A549 treated with dexamethasone at 1 μM for 4 hours (cell line): ENCODE measurements at places on chromosomes 6 and 20. TPM values are rescaled to one million over a fixed set of nuclear protein-coding genes. Genes with fewer than 3 reads are reported as not detected.

RAET1L gene
- total RNA-seq: 0.15 to 0.51 TPM (median 0.41 TPM) in 5 replicates

BTN1A1 gene
- total RNA-seq: not detected in 5 replicates

DZANK1 gene
- total RNA-seq: 2.0 to 2.8 TPM (median 2.6 TPM) in 5 replicates

DPPA5 gene
- total RNA-seq: not detected in 5 replicates

ISM1 gene
- total RNA-seq: 0.16 to 0.24 TPM (median 0.18 TPM) in 5 replicates

BCAS1 gene
- 0.44 to 0.69 TPM (median 0.64 TPM) in 5 replicates for total RNA-seq

NKX2-2 gene
- total RNA-seq: not detected in 5 replicates

THBD gene
- 110 to 160 TPM (median 137 TPM) in 5 replicates for total RNA-seq

CST1 gene
- total RNA-seq: 1.1 to 2.5 TPM (median 1.4 TPM) in 5 replicates

GINM1 gene
- 24.3 to 29.4 TPM (median 26.2 TPM) in 5 replicates for total RNA-seq

SSTR4 gene
- 0.43 to 1.1 TPM (median 0.64 TPM) in 5 replicates for total RNA-seq

CALHM6 gene
- total RNA-seq: 0.21 TPM in 1 of 5 replicates, not detected in the others

FAM217A gene
- total RNA-seq: not detected in 5 replicates

OR2B6 gene
- 0.14 TPM in 1 of 5 replicates, not detected in the others for total RNA-seq

OOEP gene
- not detected in 5 replicates for total RNA-seq

TTBK1 gene
- total RNA-seq: 0.02 to 0.07 TPM (median 0.05 TPM) in 5 replicates

SIRPD gene
- total RNA-seq: not detected in 5 replicates

METTL24 gene
- not detected in 5 replicates for total RNA-seq

MROH8 gene
- 0.70 to 1.6 TPM (median 1.4 TPM) in 5 replicates for total RNA-seq

TFAP2A gene
- 7.0 to 11.4 TPM (median 10.4 TPM) in 5 replicates for total RNA-seq

C2 gene
- total RNA-seq: 0.27 to 0.40 TPM (median 0.30 TPM) in 5 replicates

MRPS18B gene
- 66.3 to 102 TPM (median 69.2 TPM) in 5 replicates for total RNA-seq

DLL1 gene
- total RNA-seq: 0.18 to 0.33 TPM (median 0.24 TPM) in 5 replicates

CDC40 gene
- total RNA-seq: 7.4 to 10.7 TPM (median 8.7 TPM) in 5 replicates

CLDN20 gene
- total RNA-seq: 0.10 TPM in 1 of 5 replicates, not detected in the others

TINAG gene
- 0.14 TPM in 1 of 5 replicates, not detected in the others for total RNA-seq

OVOL2 gene
- 0.21 to 0.43 TPM (median 0.33 TPM) in 4 of 5 replicates, not detected in the other for total RNA-seq

PRKN gene
- total RNA-seq: 0.02 to 0.09 TPM (median 0.06 TPM) in 4 of 5 replicates, not detected in the other

HECA gene
- total RNA-seq: 1.5 to 2.8 TPM (median 2.2 TPM) in 5 replicates

B4GALT5 gene
- total RNA-seq: 53.4 to 75.6 TPM (median 68.7 TPM) in 5 replicates

LY6G6D gene
- total RNA-seq: not detected in 5 replicates

SMLR1 gene
- not detected in 5 replicates for total RNA-seq
